Karpas-422 (cell line): ENCODE measurements at places on chromosomes 12 and 14. TPM values are rescaled to one million over a fixed set of nuclear protein-coding genes. Genes with fewer than 3 reads are reported as not detected.

DNA sequence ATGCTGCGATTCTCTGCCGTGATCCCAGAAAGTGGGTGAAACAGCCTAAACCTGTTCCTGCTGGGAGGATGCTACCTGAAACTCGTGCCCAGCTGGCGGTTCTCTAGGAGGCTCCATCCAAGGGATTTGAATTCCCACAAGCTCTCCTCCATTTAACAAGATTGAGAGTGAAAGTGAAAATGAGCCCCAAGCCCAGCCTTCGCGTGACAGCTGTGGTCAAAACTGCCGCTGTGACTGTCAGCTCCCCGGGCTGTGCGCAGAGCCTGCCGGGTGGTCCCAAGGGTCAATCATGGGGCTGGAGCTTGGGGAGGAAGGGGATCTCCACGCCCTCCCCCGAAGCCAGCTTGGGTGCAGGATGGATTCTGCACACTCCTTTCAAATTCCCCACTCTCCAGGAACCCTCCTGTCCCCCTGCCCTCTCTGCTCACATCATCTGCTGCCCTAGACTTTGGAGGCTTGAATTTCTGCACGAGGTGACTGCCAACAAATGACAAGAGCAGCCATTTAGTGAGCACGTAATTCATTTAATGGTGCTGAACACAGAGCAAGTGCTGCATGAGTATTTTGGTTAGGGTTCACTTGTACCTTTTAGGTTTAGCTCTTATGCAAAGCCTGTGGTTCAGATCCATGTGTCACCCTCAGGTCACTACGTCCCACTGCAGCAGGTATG, 5.3 kb downstream of the ASB2 start:
- DNase-seq, result peak; percentile 86

Gene CD163
- total RNA-seq, result not detected in 2 replicates

Gene TAS2R13
- total RNA-seq, result 3.2 and 8.9 TPM in 2 replicates

DNA sequence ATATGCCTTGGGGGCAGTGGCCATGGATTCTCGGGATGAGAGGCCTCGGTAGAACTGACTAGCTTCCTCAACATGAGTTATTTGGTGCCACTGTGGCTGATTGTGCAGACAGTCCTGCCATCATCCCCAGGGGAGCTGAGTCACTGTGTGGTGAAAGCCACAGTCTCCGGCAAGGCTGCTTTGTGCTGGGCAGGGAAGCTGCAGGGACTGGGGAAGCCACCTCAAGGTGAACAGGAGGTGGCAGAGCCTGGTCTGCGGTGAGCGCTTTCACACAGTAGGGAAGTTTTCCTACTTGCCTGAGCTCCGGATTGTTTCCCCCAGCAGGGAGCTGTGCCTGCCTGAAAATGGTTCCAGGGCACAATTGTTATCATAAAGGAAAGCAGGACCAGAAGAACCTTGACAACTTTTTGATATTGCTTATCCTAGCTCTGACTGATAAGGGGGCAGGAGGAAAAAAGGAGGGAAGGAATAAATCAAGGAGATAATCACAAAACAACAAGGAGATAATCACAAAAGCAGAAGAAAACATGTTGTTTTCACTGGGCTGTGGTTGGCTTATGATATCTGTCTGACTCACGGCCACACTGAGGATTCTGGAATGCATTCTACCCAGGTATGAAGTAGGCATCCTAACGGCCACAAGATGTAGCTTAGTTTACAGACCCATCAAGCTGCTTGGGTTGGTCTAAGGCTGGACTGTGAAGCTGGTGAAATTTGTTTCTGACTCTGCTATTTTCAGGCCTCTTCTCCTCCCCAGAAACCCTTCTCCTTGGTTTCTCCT, 32.2 kb upstream of the GNG2 start:
- peak; percentile 91 for DNase-seq

GRCh38 chr12:90484094-90484493, 470.9 kb downstream of the CCER1 start:
- no peak for DNase-seq

Gene PTCSC3
- not detected in 2 replicates for total RNA-seq

- no peak for DNase-seq
Measured at GRCh38 chr12:130658145-130658911, 57.8 kb downstream of the RIMBP2 start.

DNA sequence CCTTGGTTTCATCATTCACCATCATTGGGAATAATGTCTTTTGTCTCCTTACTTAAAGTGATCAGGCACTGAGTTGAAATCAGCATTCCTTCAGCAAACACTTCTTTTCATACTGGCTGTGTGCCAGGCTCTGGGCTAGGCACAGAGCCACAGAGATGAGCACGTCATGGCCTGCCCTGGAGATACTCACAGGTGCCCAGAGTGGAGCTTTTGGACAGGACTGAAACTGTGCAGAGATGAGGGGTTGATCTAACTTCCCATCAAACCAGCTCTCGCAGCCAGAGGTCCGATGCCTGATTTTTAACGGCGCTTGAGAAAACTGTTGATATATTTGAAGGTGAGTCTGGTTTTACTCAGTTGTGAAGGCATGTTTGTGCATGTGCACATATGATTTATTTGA, 43.1 kb downstream of the CACNA1C start:
- DNase-seq, result no peak

GRCh38 chr14:103277931-103278330, 56.1 kb upstream of the EIF5 start:
- no peak for DNase-seq

- no peak for DNase-seq
Measured at GRCh38 chr14:91774140-91775096, 42.5 kb upstream of the CATSPERB start.

DNA sequence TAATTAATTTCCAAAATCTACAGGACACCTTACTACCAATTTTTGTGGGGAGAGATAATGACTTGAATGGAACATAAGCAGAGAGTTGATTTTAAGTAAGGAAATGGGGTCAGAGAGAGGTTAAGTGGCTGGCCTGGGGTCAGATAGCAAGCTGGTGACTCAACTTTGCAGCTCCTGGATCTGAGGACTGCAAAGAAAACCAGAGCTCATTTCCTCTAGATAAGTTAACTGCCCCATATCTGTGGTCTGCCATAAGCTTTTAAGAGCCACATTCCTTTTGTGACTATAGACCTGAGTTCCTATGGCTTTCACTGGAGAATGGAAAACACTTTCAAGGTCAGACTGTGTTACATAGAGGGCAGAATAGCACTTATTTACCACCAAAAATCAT, 201.2 kb upstream of the PRICKLE1 start:
- no peak for DNase-seq

- DNase-seq, result no peak
Measured at GRCh38 chr14:25412998-25413397, 363.1 kb upstream of the STXBP6 start.

DNA sequence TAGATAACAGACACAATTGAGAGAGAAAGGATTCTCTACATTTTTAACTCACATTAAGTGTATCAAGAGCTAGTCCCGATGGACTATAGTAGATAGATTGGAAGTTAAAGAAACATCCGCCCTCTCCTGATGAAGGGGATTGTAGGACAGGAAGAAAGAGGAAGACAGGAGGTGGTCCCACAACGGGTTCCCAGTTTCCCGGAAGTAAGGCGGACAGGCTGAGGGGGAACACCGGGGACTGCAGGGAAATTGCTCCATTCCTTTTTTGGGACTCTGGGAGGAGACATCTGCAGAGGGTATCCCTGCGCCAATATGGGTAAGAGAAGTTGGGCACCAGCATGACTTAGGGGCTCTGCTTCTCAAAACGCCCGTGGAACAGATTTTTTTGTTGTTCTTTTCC, 177.5 kb upstream of the ATF7IP start:
- no peak for DNase-seq

DNA sequence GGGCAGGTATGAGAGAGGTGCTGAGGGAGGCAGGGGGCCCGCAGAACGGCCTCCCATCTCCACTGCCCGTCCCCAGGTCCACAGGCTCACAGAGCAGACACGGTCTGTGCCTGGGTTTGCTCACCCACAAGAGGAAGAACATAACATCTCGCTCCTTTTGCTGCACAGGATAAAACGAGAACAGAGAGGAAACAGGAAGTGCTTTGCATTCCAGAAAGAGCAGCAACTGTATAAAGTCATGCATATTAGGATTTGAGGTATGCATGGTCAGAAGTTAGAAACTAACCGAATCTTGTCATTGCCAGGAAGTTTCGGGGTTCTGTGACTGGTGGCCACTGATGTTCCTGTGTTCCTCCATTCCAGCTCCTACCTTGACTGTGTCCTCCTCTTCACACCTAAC, 25.0 kb downstream of the NTF3 start:
- DNase-seq, result peak; percentile 77

Gene PLEKHD1
- 0.41 TPM in 1 of 2 replicates, not detected in the other for total RNA-seq

DNA sequence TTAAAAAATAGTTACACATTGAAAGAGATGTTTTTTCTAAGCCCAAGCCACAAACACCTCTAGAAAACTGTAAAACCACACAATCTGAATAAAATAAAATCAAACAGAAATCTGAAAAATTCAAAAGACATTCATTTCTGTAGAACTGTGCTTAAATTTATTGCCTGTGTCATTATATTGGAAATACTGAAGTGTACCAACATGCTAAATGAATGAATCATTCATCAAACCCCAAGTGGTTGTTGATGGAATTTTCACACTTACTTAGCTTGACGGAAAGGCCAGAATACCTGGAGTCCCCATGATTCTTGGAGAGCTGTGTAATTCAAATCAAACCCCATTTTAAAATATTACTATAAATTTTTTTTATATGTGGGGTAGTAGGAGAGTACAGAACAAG, 2.7 kb downstream of the KITLG start:
- no peak for DNase-seq

Gene HHIPL1
- total RNA-seq, result 0.07 TPM in 1 of 2 replicates, not detected in the other

GRCh38 chr14:20668969-20669368, 15.4 kb upstream of the RNASE4 start:
- no peak for DNase-seq

DNA sequence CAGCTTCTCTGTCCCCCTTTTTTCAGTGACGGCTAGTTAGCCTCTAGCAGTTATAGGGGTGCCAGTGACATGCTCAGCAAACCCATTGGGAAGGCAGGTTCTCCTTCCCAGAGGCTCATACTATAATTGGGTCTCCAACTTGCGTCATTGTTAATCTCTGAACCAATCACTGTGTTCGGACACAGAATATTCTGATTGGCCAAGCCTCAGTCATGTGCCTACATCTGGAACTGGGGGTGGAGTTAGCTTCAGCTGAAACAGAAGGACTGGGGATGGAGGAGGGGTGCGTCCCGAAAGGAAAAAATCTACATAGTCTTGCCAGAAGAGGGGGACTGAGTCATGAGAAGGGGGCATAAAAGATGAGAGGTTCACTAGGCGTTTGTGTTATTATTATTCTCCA, 165.6 kb downstream of the SUDS3 start:
- DNase-seq, result no peak

GRCh38 chr14:71475916-71476315, 456.3 kb upstream of the RGS6 start:
- no peak for DNase-seq

Gene SYCP3
- total RNA-seq, result not detected in 2 replicates

DNA sequence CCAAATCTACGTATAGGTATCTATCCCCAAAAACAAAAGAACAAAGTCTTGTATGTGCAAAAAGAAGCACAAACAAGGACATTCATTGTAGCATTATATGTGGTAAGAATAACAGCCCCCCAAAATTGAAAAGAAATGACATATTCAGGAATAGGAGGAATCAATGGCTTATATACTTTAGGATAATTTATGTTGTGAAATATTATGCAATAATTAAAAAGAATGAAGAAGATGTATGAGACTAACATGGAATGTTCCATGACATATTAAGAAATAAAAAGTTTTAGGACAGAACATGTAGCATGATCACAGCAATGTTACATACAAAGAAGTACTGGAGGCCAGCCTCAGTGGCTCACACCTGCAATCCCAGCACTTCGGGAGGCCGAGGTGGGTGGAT, 9.1 kb downstream of the SMCO2 start:
- no peak for DNase-seq

Gene WNT1
- not detected in 2 replicates for total RNA-seq

GRCh38 chr14:102015045-102015685, 50.8 kb downstream of the DYNC1H1 start:
- DNase-seq, result no peak

DNA sequence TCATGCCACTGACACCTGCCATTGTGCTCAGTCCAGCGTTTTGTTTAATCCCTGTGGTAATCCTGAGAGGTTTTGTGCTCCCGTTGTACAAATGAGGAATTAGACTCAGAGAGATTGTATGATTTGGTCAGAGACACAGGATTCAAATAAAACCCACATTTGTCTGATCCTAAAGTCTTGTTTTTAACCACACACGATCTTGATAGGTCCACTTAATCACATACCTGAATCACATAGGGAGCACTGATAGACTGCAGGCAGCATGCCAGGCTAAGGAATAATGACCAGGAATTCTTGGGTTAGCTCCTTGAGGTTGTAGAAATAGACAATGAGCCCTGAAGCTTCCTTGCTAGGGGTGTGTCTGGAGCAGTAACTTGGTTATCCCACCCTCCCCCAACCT, 202.6 kb upstream of the RGS6 start:
- DNase-seq, result no peak

DNA sequence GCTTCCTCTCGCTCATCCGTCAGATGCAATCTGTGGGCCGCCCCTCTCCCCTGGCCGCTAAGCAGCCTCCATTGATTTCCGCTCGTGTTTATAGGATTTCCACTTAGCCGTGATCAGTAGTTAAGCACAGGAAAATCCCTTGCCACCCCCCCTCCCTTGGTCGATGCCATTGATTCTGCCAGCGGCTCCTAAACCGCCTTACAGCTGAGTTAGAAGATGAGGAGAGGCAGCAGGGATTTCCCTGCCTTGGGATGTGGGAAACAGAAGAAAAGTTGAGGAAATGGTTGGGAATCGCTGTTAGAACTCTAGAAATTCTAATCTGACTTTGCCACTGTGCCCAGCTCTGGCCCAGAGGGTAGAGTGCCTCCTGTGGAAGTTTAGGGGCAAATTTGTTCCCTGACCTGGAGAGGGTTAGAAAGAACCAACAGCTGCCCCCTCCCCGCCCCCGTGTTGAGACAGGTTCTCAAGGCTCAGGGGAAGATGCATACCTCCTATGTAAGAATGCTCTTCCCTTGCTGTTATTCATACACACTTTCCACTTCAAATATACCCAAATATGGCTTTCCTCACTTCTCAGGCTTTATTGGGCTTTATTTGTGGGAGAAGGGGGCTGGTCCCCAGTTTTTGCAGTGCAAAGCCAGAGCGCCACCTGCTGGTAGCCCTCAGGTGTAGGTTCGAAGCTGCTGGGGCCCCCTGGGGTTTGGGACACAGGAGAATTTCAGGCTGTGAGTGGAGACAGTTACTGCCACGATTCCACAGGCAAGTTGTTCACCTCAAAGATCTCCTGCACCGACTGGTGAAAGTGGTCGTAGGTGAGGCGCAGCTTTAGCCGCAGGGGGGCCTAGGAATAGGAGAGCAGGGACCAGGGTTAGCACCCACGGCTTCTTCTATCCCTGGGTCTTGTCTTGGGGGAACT, 3.2 kb downstream of the THTPA start:
- DNase-seq, result peak; percentile 93

- no peak for DNase-seq
Measured at GRCh38 chr12:31029468-31029867, 44.2 kb upstream of the DDX11 start.

GRCh38 chr12:127145929-127146789, 1120.8 kb upstream of the TMEM132C start:
- no peak for DNase-seq

Gene FCF1
- total RNA-seq, result 46.6 and 51.6 TPM in 2 replicates
